Stimulated activated CD4-positive, alpha-beta T cell treated with anti-CD3 and anti-CD28 coated beads, Interleukin-4, amount 100 ng/mL, for 24 hours (primary cell): ENCODE measurements at places on chromosomes 7 and 10.

- no peak for DNase-seq
These were observed 211.9 kb upstream of the ETV1 start for GRCh38 chr7:14201353-14201752.

DNA sequence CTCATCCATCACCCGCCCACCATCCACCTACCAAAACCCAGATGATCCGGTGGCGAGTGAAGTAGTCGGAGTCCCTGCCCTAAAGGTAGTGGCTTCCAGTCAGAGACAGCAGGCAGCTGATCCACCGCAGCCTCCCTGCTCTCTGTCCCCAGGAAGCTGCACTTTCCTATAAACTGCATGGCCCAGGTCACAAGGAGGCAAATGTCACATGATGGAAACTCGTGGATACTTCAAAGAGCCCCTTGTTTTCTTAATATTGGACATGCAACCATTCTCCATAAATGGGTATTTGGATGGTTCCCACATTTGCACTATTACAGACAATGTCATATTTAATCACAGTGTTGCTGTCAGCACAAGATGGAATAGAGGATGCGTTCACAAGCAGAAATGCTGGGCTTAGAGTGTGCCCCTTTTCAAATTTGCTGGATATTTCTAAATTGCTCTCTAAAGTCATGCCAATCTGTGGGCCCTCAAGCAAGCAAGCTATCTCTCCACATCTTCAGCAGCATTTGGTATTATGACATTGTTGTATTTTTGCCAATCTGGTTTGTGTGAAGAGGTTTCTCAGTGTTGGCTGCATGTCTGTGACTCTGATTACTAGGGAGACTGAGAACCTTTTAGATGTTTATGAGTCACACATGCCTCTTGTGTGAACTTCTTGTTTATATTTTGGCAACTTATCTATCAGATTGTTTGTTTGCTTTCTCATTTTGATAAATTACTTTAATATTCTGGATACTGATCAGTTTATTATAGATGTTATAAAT lies 822.0 kb downstream of the TNS3 start:
- no peak for DNase-seq

DNA sequence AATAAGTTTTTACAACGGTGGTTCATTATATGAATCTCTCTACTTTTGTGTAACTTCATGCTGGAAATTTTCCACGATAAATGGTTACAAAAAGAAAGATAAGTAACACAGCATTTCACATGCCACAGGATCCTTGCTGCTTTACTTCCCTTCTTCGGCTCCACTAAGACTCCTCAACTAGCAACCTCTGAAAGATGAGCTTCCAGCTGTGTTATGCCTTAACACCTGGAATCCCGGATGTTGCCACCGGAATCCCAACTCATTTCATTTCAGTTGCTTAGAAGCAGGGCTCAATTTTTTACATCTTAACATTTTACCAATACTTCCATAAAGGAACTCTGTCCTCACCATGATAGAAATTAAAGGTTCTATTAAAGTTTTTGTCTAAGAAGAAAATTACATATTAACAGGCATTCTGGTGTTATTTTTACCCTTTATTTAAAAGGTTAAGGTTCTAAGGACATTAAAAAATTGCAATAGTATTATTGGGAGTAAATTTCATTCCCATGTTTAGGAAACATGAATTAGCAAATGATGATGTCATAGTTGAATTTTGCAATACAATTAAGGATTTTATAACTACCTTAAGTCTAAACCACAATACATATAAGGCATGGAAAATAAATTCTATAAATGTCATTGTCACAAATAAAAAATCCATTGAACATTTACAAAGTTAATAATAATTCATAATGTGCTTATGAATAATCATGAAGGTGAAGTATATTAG lies 57.1 kb upstream of the IL6 start:
- DNase-seq: no peak

DNA sequence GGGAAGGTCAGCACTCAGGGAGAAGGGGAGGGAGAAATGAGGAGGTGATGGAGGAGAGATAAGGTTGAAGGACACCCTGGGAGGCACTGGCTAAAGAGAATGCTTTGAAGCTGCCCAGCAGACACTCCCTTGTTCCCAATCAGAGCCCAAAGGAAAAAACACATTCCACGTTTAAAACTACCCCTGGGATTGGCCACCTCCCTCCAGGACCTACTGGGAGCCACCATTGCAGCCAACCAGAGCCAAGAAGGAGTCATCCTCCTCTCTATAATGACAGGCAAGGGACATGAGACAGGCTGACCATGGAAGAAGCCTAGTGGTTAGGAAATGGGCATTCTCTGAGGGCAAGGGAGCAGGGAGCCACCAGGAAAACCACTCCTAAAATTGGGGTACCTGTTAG lies 43.8 kb downstream of the MYO1G start:
- no peak for DNase-seq

DNA sequence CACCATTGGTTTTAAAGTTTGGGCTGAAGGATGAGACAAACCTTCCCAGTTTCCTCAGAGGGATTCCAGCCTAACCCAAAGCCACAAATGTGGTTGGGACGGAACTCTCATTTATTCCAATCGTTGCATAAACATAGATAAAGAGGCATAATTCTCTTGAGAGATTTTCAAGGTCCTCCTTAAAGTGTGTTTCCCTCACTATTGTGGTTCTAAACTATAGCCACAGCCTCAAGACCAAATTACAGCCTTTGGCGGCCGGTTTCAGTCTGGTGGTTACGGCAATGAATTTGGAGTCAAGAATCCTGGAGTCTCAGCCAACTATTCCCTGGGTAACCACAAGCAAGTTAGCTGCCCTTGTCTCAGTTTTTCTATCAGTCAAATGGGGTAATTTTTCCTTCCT lies 42.6 kb downstream of the SEM1 start:
- no peak for DNase-seq

DNA sequence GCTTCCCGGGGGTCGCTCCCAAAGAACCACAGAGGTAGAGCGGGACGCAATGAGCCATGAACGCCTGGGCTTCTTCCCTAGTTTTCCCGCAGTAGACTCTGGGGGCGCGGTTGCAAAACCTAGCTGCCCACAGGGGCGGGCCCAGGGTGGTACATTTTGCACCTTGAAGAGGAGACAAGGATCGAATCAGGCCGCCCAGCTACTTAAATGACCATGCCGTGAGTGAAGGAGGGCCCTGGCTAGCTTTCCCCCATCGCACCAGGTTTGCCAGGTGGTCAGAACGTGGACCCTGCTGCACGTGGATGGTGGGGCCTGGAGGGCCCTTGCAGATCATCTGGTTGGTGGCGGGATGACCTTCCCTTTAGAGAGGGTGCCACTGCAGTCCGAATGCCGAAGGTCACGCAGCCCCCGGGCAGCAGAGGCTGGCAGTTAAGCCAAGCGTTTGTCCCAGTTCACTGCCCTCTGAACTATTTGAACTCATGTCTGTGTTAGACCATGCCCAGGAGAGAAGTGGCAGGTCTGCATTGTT lies 604 bp upstream of the SHTN1 start:
- DNase-seq: no peak

DNA sequence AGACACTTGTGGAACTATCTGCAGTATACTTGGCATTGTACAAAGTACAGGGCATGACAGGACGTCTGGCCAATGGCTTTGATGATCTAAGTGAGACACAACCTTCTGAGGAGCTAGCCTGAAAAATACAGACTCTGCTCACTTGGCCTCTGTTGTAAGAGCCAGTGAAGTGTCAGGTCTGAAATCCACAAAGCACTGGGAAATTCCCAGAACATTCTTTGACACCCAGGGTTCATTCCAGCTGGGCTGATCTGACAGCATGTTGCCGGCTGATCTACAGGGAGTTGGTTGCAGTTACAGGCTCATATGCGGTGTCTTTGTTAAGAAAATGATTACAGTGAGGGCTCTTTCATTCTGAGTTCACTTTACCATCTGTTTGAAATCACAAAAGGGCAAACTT lies 354.6 kb downstream of the PHF14 start:
- no peak for DNase-seq

DNA sequence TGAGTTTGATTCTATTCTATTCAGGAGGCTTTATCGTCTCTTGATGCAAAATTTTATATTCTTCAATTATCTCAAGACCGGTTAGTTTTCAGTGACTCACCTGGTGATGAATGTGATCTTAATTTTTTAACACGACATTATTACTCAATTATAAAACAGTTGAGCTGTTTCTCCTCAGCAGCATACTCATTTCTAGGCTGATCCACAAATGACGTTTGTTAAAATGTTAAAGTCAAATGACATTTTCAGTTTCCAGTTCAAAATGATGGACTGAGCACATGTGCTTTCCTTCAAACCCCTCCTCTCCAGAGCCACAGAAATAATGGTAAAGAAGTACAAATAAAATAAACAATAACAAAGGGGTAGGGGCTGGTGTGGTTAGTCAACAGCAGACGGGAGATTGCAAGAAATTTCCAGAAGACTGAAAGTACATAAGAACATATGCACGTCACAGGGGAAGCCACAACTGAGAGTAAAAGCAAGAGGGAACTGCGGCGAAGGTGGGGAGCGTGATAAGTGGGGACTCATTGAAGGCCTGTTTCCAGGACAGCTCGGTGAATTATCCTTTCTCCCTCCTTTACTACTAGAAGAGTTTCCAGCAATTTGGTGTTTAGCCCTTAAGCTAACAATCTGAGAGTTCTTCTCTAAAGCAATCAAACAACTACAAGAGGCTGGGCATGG lies 10.9 kb downstream of the MACROH2A2 start:
- no peak for DNase-seq

DNA sequence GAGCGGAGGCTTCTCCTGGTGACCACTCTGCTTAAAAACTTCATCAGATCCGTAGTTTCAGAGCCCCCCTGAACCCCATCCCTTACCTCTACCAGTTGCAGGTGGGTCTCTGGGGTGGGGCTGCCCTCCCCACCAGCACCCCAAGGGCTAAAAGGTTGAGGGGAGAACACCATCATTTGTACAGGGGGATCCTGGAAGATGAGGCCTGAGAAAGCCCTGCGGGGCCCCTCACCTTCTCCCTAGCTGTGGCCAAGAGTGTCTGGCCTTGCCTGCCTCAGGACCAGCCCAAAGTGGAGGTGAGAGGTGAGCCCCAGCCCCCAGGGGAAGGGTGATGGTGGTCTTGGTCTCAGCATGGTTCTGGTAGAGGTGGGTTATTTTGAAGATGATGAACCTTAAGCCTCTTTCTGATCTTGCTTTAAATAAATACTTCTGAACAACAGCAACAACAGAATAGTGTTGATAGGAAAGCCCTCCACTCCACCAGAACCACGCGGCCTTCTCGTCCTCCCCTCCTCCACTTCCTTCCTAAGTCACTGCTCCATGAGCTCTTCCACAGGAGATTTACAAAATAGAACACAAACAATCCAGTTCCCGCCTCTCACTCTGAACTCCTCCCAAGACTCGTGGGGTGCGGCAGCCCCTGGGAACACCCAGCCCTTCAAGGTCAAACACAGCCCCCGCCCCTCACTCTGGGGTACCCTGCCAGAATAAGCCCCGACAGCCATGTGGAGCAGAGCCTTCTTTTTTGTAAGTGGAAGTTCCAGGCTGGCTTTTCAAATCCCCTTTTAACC lies 169.1 kb downstream of the EGFR start:
- no peak for DNase-seq

- DNase-seq: no peak
These were observed 9.4 kb upstream of the RHOBTB1 start for GRCh38 chr10:60953420-60953819.

DNA sequence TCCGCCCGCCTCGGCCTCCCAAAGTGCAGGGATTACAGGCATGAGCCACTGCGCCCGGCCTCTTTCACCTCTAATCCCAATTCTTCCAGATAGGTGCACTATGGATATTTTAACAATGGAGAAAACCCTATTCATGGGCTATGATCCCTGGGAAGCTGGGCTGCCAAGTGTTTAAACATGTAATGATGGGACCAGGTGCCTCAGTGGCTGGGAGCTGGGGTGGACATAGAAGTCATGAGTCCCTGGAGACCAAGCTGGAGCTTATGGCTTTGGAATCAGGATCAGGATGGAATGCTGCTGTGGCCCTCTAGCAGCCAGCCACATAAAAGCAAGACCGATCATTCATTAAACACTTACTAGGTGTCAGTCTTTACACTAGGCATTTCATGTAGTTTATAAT lies 41.8 kb upstream of the IGFBP3 start:
- DNase-seq: no peak

DNA sequence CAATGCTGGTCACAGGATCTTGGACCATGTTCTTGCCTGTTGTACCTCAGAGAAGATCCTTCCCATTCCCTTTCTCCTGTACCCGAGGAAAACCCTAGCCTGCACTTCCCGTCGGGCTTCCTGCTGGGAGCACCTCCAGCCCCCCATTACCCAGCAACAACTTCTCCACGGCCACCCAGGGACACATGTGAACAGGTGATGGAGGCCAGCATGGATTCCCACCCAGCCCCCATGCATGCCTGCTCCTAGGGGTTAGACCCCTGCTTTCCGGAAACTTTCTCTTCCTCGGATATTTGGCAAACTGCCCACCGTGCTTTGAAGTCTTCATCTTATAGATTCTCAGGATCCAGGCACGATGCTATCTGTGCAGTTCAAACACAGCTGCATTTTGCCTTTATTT lies 67.3 kb downstream of the CALML3 start:
- no peak for DNase-seq

GRCh38 chr7:37040330-37040729 lies 316.0 kb upstream of the AOAH start:
- DNase-seq: no peak

DNA sequence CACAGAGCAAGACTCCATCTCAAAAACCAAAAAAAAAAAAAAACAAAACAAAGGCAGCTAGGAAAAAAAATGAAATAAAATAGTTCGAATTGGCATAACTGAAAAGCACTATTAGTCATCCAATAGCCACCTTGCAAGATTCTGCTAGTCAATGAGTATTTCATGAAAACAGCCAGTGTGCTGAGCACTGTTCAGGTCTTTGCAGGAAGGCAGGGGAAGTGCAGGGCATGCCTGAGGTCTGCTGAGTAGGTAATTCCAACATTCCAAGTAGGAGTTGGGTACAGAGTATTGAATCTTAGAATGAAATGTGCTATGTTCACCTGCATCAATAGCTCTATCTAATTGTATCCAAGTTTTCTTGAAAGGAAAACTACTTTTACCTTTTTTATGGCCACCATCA lies 22.9 kb downstream of the ABRAXAS2 start:
- no peak for DNase-seq

DNA sequence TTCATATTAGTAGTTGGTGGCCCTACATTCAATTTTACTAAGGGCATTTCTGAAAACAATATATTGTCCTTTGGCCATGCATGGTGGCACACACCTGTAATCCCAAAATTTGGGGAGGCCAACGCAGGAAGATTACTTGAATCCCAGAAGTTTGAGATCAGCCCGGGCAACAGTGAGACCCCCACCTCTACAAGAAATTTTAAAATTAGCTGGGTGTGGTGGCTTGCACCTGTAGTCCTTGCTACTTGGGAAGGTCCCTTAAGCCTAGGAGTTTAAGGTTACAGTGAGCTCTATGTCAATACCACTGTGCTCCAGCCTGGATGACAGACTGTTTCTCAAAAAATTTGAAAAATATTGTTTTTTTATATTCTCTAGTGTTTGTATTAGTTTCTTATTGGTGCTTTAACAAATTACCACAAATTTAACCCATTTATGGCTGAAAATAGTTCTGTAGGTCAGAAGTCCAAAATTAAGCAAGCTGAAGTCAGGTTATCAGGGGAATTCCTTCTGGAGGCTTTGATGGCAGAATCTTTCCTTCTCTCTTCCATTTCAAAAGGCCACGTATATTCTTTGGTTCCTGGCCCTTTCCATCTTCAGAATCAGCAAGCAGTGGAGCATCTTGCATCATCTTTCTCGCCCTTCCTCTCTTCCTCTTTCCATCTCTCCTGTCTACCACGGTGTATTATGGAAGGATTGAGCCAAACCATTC lies 12.4 kb downstream of the CBX3 start:
- DNase-seq: no peak

- DNase-seq: no peak
These were observed 92.2 kb upstream of the LAMB4 start for GRCh38 chr7:108222236-108222892.
